Osteocyte (in vitro differentiated cells): ENCODE measurements at places on chromosomes 7 and 10. TPM values are rescaled to one million over a fixed set of nuclear protein-coding genes. Genes with fewer than 3 reads are reported as not detected.

Gene OPALIN
- total RNA-seq: not detected in 2 replicates

Gene BMPER
- total RNA-seq: 0.50 and 0.56 TPM in 2 replicates

Gene PRSS1
- total RNA-seq: not detected in 2 replicates

Gene OR6B1
- not detected in 2 replicates for total RNA-seq

- no peak for DNase-seq
These were observed 43.1 kb upstream of the CHCHD3 start for GRCh38 chr7:133124974-133125373.

DNA sequence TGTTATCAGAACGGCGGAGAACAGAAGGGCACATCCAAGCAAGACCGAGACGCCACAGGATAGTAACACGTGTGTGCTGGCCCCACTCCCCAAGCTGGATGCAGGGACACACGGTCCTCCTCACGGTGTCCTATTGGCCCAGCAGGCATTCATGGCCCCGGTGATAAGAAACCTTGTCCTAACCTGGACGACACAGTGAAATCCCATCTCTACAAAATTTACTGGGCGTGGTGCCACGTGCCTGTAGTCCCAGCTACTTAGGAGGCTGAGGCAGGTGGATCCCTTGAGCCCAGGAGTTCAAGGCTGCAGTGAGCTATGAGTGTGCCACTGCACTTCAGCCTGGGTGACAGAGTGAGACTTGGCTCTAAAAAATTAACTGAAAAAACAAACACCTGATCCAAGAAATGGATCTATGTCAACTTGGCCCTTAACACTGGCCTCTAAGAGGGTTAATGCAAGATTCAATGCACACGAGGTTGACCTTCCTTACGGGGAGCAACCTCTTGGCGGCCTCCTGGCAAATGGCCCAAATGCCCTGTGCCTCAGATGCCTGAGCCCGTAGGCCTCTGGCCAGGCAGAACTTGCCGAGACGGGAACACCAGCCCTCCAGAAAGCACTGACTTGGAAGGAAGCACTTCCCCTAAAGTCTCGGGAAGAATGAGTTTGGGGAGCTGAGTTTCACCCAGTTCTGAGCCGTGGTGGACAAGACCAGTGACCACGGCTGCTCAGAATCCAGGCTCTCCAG is 72.3 kb downstream of the ZRANB1 start:
- DNase-seq: no peak

- DNase-seq: no peak
These were observed 39.9 kb upstream of the SMNDC1 start for GRCh38 chr10:110344622-110345021.

DNA sequence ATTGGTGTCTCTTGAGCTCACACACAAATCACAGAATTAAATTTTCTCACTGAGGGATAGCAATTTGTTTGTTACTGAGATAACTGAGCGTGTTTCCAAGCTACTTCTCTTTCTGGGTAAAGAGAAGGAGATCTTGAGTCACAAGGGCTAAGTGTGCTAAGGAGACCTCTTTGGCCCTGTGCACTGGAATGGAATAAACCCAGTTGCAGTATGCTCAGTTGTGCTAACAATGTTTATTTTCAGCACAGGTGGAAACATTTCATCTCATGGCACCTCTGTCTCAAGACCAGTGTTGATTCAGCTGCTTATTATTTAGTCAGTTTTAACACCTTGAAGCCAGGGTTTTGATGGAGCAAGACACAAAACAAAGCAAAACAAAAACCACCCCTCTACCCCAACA is 22.5 kb upstream of the UBE2H start:
- DNase-seq: no peak

DNA sequence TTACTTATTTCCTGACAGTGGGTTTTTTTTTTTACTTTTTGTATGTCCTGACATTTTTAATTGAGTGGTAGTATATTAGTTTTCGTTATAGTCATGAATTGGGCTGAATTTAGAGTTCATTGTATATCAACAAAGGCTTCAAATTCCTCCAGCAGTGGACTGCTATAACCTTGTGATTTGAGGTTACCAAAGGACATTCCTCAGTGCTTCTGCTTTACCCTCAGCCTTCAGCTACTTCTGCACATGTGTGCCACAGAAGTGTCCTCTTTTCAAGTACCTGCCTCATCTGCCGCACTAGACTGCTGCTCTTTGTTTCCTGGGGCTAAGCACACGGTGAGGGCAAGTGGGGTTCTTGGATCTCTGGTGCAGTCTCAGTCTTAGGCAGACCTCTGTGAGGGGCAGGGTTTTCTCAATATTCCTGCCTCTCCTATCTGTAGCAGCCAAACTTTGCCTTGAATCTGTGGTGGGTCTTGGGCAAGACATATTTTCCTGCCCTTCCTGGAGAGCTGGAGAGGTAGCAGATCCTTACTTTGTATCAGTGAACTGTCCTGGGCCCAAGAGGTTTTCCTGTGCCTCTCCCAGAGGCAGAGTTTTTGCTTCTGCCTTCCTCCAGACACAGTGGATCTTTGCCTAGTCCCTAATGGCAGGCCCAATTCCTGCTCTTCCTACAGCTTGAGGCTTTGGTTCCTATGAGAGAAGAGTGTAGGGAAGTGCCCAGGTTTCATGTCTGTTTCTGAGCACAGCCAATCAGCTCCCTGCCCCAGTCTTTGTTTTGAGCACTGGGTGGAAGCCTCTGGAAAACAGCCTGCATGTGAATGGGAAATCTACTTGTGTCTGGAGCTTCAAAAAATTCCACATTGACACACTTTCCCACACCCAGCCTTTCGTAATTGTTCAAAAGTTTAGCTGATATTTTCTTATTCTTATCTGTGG is 39.0 kb upstream of the STRIP2 start:
- DNase-seq: no peak

DNA sequence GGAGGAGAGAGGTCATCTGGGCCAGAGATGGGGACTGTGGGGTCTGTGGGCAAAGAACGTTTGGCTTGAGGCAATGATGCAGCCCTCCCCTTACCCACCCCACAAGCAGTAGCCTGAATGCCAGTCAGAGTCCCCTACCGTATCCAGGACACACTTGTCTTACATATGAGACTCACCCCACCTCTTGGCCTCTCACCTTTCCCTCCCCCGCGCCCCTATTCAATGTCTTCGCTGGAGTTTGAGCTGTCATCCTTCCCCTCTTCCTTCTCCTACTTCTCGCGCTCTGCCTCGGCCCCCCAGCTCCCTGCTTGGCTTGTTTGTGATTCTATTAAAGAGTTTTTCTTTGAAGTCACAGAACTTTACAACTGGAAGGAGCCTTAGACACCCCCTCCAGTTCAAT is 8.9 kb downstream of the PRRT4 start:
- peak; percentile 75 for DNase-seq

DNA sequence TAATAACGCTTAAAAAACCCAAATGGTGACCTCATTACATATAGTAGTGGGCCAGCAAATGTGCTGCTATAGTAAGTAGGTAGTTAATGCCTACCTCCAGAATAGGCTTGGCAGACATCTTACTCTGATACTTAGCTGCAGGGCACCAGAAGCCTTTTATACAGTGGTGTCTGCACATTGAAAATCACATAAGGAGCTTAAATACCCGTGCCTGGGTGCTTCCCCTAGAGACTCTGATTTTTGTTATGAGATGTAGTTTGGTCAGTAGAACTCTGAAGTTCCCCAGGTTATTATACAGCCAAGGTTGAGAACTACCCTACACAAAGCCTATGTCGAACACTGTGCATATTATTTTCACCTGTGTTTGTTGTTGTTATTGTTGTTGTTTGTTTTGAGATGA is 47.2 kb downstream of the ANKIB1 start:
- no peak for DNase-seq

DNA sequence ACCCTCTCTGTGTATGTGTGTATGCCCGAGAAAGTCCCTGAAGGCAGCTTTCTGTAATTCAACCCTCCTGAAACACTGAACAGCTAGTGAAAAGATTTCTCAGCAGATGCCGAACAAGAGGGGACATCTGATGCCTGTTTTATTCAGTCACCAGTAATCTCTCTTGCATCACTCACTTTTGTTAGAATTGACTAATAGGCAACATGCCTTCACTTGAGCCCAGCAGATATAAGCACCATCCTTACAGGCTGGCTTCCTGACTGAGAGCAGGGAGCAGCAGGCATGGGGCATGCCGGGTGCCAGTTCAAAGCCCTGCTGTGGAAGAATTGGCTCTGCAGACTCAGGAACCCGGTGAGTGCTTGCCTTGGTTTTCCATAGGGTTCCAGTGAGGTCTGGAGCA is at the start of gene ABCA13:
Gene ABCA13, plus strand, starts transcription at position 257 of the 400 bp plus-strand sequence. Its CDS starts 26 bp downstream, at position 283.
- no peak for DNase-seq
